ENCODE measurements at places on chromosomes 3 and 15.

GRCh38 chr15:34362047-34362773, 4.8 kb downstream of the LPCAT4 start:
- DNase-seq = no peak

DNA sequence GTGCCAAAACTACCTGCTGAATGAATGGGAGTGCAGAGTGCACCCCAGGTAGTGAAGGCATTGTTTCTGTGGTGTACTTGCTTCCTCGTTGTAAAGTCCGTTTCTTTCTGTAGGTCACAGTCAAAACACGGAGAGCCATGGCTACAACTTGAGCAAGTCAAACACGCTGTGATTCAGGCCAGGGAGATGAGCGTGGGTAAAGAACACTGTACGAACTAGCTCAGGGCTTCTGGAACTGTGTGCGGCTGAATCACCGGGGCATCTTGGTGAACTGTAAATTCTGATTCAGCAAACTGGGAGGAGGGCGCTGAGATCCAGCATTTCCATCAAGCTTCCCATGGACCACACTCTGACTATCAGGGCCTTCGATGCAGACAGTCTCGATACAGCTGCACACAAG, 5.0 kb upstream of the TNK2 start:
- DNase-seq = no peak

DNA sequence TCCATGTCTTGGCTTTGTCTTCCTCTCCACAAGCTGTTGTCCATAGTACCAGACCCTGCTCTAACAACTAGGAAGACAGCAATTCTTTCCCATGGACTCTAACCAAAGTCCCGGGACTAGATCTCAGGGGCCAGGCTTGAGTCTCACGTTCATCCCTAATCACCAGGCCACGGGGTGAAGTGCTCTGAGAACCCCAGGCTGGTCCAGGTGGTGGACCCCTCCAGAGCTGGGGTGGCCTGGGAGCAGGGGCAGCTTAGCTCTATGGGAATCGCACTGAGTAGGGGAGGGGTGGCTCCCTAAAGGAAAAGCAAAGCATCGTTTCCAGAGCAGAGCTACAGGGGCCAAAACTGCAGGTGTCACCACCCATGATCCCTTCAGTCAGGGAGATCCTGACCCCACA, 150.9 kb downstream of the TPRA1 start:
- DNase-seq = no peak

- peak; percentile 38 for DNase-seq
Observed at GRCh38 chr3:33001889-33002288, 50.4 kb downstream of the CCR4 start.

- no peak for DNase-seq
Observed at GRCh38 chr3:81891055-81891895, 129.8 kb upstream of the GBE1 start.

All from CD4-positive, alpha-beta T cell treated with Interleukin-4 for 1 hour (primary cell).